ENCODE measurements at places on chromosomes 7 and 10.

- DNase-seq: no peak
These were observed 31.0 kb upstream of the MXI1 start for GRCh38 chr10:110176141-110177030.

DNA sequence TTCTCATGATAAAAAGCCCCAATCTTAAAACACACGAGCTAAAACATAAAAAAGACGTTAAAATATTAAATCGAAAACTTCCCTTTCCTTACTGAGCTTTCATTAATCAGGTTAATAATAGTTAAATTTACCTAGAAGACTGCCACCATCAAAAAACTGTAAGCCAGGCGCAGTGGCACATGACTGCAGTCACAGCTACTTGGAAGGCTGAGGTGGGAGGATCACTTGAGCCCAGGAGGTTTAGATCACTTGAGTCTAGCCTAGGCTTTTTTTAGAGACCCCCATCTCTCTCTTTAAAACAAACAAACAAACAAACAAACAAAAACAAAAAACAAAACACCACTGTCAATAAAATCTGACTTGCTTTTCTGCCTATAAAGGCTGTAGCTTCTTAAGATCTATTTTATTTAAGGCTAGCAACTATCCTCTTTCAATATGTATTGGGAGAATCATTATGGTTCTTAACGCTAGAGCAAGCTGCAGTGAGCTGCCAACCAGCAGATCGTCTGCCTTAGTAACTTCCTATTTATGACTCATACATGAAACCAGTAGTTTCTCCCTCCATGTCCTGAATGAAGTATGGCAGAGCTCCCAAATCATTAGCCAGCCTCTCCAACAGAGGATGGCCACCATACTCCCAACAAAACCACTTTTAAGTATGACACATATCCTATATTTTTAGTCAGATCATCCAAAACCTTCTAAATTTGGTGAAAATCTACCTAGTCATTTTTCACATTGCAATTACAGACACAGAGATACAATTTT, 163.7 kb downstream of the SRPK2 start:
- DNase-seq: no peak

DNA sequence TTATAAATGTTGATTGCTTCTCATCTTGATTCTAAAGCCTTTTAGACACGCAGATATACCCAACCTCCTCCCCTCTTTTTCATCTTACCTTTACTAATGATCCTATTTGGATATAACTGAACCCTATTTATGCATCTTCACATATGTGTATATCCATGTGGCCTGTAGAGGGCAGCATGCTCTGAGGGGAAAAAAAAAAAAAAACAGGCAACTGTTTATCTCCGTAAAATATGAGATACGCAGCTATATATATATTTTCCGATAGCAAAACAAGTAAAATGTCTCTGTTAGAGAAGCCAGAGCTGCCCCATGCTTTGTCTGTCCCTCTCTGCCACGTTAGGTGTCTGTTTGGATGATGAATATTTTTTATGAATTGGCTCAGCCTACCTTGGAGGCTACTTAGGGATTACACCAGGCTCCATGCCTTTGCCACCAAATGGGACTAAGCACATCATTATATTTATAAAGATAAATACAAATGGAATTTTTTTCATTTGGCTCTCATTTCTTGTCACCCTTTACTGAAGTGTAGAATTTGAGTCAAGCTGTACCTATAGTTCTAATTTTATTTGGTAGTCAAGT, 174.8 kb upstream of the FZD1 start:
- no peak for DNase-seq

DNA sequence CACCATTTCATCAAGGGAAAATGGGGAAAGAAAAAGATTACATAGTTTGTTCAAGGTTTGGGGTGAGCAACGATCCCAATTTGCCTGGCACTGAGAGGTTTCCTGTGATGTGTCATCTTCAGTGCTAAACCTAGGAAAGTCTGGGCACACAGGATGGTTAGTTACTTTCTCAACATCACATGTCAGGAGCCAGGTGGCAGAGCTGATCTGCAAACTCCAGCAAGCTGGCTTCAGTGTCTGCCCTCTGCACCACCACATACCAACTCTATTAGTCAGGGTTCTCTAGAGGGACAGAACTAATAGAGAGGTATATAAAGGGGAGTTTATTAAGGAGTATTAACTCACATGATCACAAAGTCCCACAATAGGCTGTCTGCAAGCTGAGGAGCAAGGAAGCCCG, 11.3 kb downstream of the ADAM12 start:
- DNase-seq: no peak

DNA sequence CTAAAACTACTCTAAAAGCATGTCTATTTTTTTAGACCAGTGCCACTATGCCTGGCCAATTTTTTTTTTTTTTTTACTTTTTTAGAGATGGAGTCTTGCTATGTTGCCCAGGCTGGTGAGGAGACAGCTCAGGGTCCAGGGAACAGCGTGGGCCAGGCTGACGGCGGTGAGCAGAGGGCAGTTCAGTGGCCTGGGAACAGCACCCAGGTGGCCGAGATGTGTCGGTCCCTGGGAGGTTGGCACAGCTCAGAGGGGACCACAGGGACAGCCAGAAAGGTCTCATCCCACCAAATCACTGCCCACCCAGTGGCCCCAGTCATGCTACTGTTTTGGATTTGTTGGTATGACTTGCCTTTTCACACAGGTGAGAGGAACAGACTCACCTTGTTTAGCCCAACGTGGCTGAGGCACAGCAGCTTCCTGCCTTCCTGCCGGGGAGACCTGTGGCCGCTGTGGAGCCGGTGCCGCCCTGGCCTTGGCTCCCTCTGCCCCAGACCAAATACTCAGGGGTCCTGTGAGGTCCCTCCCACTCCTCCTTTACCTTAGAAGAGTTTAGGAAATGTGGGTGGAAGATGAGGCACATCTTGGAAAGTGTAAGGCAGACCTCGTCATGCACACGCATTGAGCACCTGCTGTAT, 109.6 kb downstream of the PTPRE start:
- DNase-seq: no peak

DNA sequence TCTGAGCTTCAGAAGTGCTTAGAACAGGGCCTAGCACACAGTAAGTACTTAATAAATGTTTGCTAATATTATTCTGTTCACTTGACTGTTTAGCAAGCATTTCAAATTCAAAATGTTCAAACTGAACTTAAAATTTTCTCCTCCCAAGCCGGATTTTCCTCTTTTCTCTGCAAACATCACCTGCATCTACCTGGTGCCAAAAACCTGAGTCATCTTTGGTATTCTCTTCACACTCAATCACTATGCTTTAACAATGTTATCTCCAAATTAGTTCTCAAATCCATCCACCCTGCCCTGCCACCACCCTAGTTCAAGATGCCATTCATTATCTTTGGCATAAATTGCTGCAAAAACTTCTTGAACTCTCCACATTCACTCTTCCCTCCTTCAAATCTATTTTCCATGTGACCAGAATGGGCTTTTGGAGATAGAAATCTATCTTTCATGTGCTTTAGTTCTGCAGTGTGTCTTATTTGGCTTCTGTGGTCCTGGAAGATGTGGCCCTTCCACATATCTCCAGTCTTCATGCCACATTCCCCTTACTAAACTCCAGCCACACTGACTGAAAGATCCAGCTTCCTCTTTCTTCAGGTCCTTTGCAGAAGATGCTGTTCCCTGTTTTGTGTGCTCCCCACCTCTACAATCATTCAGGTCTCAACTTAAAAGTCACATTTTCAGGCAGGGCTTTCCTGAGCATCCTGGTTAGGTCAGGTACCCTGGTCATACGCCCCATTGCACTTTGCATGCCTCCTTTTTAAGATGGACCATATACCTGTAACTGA, 2.0 kb downstream of the GGCT start:
- no peak for DNase-seq

DNA sequence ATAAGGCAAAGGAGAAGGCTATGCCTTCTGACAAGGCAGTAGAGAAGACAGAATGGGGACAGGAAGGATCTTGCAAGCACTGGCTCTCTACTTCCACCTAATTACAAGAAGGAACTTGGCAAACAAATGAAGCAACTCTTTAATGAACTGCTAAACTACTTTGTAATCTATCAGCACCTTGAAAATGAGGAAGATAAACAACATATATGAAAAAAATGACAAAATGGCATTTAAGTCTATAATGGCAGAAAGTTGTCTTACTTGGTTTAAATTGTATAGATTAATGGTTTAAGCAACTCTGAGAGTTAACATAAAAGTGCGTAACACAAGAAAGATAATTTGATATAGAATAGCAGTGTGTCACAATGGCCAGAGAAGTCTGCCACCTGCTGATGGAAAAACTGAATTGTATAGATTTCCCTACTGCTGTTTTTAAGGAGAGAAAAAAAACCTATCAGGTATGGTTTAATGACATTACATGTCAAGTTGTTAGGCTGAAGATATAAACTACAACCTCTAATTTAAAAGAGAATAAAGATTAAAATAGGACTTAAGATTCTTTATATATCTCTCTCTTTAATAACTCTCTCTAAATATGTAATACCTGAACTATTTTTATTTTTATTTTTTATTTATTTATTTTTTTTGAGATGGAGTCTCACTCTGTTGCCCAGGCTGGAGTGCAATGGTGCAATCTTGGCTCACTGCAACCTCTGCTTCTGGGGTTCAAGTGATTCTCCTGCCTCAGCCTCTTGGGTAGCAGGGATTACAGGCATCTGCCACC, 11.8 kb downstream of the NT5C3A start:
- no peak for DNase-seq

GRCh38 chr10:91257310-91257709, 36.8 kb downstream of the PCGF5 start:
- no peak for DNase-seq

DNA sequence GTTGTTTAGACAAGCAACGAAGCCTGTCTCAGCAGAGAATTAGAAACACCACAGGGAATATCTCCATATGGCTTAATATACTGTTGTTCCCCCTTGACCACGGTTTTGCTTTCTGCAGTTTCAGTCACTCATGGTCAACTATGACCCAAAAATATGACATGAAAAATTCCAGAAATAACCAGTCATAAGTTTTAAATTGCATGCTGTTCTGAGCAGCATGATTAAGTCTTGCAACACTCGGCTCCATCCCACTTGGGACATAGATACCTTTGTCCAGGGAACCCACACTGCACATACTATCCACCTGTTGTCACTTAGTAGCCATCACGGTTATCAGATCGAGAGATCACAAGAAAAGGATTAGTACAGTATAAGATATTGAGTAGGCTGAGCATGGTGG, 60.7 kb upstream of the FOXK1 start:
- no peak for DNase-seq

DNA sequence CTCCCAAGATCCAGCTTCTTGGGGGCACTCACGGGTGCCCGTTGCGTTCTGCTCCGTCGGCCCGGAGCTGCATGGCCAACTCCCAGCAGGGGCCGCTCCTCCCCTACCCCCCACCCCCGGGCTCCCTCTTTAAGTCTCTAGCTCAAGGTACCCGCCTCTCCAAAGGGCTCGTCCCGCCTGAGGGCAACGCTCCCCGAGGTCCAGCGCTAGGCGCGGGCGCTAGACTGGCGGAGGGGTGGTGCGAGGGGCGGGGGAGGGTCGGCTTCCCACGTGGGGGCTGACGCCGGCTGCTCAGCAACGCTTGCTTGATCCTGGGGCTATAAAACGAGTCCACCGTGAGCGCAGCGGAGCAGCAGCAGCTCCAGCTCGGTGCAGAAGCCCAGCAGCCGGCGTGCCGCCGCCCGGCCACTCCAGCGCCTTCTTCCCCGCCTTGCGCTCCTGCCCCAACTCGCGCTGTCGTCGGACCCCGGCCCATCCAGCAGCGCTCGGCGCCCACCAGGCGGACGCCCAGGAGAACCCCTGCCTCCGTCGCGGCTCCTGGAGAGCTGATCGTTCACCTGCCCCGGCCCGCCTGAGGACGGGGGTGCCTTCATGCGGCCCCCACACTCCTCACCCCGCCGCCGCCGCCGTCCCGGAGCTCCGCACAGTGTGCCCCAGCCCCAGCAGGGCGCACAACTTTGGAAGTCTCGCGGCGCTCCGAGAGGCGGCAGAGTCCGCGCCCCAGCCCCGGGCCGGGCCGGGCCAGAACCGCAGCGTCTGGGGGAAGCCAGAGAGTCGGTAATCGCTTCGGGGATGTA, at the start of gene ADRA2A:
TSS of gene ADRA2A (plus strand) at position 348 of the 797 bp plus-strand sequence. CDS start 968 bp downstream, outside the sequence.
- DNase-seq: no peak

DNA sequence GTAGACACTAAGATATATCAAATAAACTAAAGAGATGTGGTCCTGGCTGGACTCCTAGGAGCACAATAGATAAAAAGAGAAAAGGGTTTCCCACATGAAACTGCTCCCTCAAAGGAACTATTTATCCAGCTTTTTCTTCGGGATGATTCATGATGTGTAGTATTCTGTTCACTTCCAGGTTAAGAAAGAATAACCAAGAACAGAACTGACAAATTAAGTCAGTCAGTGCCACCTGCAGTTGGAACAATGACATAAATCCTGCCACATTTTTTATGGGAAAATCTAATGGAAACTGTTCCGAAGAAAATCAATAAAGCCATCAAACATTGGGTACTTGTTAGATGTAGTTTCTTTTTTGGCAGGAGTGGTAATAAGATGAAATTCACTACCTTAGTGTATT, 87.1 kb downstream of the POLR1F start:
- no peak for DNase-seq
